ENCODE measurements at places on chromosomes 2 and 18.

DNA sequence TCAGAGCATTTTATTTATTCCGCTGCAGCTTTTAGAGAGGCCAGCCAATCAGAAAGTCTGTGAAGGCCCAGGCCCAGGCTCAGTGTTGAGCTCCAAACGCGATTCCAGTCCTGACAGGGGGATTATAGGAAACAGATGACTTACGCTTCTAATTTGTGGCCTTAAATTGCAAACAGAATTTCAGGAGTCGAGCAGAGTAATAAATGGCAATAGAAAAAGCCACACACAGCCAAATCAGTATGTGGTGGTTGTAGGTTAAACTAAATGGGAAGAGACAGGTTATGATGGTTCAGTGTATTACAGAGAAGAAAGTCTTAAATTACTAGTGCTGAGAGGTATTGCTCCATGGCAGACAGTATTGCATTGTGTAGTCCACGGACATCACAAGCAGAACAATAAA is 131.0 kb upstream of the ZEB2 start:
- no peak for DNase-seq

DNA sequence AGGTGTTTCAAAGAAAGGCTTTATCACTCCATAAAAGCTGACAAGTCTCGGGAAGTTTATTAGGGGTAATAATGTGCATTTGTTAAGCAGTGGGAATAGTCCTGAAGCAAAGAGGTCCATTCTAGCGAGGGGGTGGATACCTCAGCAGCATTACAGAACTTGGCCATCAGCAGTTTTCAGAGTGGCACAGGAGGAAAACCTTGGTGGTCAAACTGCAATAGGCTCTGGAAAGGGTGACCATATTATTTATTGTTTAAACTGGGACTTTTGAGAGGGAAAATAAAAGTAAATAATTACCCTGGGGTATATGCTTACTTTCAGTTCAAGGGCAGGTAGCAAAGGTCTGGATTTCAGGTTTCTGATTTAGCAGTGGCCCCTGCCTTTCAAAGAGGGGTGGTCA is 115.5 kb upstream of the KLHL14 start:
- DNase-seq: no peak

- no peak for DNase-seq
Measured at GRCh38 chr18:31309115-31309514, 8.8 kb upstream of the DSG1 start.

- no peak for DNase-seq
Measured at GRCh38 chr18:76126327-76126726, 368.7 kb downstream of the ZNF516 start.

All from mammary epithelial cell (primary cell).